ENCODE measurements at places on chromosomes 4 and X. TPM values are rescaled to one million over a fixed set of nuclear protein-coding genes. Genes with fewer than 3 reads are reported as not detected.

DNA sequence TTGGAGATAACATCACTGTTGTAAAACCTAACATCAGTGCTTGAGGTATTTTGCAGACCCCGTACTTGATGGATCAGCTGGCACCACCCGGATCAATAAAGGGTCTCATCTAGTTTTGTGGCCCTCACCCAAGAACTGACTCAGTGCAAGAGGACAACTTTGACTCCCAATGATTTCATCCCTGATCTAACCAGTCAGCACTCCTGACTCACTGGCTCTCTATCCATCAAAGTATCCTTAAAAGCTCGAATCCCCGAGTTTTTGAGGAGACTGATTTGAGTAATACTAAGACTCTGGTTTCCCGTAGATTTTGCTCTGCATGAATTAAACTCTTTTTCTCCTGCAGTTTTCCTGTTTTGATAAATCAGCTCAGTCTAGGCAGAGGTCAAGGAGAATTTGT lies 2498.1 kb downstream of the PCDH7 start:
- no peak for DNase-seq

GRCh38 chrX:2640436-2641150 lies 50.5 kb upstream of the CD99 start:
- DNase-seq: no peak

DNA sequence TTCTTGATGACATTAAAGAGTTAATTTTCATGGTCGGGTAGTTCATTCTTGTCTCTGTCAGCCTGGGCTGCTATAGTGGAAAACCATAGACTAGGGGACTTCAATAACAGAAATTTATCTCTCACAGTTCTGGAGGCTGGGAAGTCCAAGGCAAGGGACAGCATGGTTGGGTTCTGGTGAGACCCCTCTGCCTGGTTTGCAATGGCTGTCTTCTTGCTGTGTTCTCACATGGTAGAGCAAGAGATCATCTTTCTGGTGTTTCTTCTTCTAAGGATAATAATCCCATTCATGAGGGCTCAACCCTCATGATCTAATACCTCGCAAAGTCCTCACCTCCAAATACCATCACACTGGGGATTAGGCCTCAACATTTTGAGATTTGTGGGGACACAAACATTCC lies 50.1 kb downstream of the RHOH start:
- DNase-seq: no peak

GRCh38 chr4:8274765-8275547 lies 5.4 kb downstream of the HTRA3 start:
- no peak for DNase-seq

DNA sequence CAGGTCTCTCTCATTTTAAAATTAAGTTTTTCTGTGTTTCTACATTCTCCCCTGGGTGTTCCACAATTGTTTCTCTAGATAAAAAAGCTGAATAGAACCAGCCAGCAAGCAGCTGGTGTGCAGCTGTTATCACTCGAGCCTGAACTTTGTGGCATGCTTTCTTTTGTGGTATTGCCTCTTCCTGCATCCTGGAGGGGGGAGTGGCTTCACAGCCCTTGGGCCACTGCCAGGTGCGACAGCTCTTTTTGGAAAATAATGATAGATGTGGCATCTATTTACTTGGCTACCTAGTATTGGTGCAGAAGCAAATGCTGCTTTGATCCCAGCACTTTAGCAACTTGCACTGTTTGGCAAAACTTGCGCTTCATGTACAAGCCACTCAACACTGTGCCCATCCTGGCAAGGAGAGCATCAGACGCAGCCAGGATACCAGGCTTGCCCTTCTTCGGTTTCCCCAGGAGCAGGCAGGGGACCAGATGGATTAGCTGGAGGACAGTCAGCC lies 69.4 kb downstream of the HMGB2 start:
- no peak for DNase-seq

- no peak for DNase-seq
These were observed 134.4 kb upstream of the JADE1 start for GRCh38 chr4:128675083-128675482.

GRCh38 chrX:107374831-107375230 lies 74.6 kb upstream of the FRMPD3 start:
- no peak for DNase-seq

GRCh38 chr4:185654965-185655554 lies 119.8 kb upstream of the PDLIM3 start:
- DNase-seq: no peak

GRCh38 chr4:41643331-41643730 lies 105.2 kb downstream of the PHOX2B start:
- DNase-seq: no peak

GRCh38 chr4:95183656-95184408 lies 364.9 kb downstream of the UNC5C start:
- no peak for DNase-seq

DNA sequence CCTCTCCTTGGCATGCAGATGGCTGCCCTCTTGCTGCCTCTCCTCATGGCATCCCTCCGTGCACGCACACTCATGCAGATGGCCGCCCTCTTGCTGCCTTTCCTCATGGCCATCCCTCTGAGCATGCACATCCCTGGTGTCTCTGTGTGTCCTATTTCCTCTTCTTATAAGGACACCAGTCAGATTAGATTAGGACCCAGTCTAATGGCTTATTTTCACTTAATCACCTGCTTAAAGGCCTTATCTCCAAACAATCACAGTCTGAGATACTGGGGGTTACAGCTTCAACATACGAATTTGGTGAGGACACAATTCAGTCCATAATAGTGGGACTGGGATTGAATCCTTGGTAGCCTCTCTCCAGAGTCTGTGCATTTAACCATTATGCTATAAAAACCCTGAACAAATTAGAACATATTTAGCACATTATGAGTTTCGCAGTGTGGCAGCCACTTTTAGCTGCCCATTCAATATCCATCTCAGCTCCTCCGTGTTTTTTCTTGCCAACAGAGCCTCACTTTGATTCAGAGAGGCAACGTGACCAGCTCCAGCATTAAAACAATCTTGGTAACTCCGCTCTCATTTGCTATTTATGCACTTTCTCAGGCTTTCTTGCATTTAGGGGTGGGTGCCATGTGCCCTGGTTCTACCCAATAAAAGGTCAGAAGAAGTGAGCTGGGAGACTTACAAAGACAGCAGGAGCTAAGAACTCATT lies 26.2 kb upstream of the TMEM150C start:
- no peak for DNase-seq

- DNase-seq: no peak
These were observed 80.4 kb downstream of the NDST3 start for GRCh38 chr4:118114720-118115119.

DNA sequence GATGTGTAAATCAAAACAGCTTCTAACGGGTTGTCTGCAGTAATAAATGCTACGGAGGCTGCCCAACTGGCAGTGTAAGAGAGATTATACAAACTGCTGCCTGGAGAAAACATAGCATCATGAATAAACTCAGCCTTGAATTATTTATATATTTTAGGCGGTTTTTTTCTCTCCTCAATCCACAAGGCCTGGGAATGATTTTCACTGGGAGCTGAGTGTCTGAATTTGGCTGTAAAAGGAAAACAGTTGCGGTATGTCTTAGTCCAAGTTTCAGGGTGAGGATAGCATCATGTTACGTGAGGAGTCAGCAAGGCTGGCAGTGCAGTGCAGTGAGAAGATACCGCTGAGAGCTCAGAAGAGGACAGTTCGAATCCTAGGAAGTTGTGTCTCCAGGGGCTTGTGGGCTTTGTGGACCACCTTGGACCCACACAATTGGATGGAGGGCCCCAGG lies 291.5 kb upstream of the BOD1L1 start:
- no peak for DNase-seq

- DNase-seq: no peak
These were observed 85.0 kb upstream of the FAT1 start for GRCh38 chr4:186808630-186809018.

DNA sequence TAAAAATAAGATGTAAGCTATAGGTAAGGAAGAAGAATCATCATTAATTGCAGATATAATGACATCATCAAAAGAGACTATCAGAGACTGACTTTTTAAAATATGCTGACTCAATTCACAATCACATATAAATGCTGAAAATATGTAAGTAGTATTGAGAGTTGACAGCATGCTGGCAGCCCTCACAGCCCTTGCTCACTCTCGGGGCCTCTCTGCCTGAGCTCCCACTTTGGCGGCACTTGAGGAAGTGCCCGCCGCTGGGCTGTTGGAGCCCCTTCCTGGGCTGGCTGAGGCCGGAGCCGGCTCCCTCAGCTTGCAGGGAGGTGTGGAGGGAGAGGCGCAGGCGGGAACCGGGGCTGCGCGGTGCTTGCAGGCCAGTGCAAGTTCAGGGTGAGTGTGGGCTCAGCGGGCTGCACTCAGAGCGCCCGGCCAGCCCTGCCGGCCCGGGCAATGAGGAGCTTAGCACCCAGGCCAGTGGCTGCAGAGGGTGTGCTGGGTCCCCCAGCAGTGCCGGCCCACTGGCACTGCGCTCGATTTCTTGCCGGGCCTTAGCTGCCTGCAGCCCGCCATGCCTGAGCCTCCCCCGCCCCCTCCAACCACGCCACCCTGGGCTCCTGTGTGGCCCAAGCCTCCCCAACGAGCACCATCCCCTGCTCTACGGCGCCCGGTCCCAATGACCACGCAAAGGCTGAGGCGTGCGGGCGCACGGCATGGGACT lies 68.9 kb downstream of the RAB28 start:
- DNase-seq: no peak

Gene GPR50
- total RNA-seq: not detected

Gene USP17L13
- total RNA-seq: not detected

Gene BEX5
- 3.5 TPM for total RNA-seq

Gene WDFY3
- 129 TPM for total RNA-seq

Gene PDCL2
- not detected for total RNA-seq

Gene HHIP
- total RNA-seq: 217 TPM

Gene APBB2
- total RNA-seq: 138 TPM

Gene IBSP
- not detected for total RNA-seq

Data from pulmonary artery endothelial cell (primary cell).